ENCODE measurements at places on chromosomes 16 and 17.

DNA sequence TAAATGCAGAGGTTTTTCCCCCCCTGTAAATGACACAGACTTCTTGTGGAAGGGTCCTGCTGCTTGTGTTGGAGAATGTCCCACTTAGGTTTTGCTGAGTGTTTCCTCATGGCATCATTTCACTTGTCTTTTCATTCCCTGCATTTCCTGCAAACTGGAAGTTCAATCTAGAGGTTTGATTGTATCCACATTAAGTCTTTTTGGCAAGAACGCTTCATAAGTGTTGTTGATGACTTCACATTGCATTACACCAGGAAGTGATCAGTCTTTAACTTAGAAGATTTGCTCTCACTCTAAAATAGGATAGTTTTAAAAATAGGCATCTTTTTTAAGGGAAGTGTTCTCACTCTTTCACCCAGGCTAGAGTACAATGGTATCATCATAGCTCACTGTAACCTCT, 67.2 kb downstream of the RPTOR start:
- DNase-seq, result no peak

DNA sequence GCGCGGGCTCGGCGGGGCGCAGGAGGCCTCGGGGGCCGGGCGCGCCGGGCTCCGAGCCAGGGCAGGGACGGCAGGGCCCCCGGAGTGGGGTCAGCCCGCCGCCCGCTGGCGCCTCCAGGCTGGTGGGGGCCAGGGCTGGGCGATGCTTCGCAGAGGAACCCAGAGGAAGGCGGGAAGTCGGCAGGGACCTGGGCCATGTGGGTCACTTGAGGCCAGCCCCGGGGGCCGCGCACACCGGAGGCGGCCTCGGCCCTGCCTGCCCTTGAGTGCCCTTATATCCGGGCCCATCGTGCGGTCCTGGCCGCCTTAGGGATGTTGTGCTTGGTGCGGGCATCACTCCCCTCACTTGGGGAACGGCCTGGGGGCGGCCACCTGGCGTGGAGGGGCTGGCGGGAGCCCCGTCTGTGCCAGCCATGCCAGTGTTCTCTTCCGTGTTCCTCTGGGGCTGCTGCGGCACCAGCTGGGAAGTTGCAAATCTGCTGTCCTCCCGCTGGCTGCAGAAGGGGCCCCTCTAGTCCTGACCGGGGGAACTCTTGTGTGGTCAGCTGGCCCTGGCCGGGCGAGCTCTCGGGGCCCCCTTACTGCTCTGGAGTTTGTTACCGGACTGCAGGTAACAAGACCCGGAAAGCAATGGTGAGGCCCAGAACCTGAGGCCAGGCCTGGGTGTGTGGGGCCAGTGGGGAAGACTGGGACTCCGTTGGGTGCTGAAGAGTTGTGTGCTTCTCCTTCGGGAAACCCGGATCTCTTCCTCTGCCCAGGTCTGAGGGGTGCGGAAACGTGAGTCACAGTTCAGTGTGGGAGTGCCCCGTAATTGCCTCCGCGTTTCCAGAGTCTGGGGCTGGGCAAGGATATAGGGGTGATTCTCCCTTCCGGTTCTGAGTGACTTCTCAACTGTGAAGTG, 849 bp downstream of the CAPN15 start:
- DNase-seq, result no peak

DNA sequence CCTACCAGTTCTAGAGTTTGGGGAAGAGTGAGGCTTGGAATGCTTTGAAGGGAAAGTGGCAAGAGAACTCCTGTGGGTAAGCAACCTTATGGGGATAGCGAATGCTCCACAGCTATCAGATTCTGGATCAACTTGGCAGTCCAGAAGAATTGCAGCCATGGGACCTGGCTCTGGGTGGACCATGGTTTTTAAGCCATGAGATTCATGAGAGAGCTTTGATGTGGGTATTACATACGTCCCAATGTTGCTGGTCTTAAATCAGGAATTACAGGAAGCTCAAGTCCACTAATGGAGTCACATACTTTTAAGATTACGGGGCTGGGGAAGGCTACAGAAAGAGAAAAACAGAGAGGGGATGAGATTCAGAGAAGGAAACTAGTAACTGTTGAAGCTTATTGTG, 142.5 kb upstream of the ELAC2 start:
- DNase-seq, result no peak

GRCh38 chr17:79114458-79115301, 40.1 kb downstream of the ENGASE start:
- DNase-seq, result no peak

DNA sequence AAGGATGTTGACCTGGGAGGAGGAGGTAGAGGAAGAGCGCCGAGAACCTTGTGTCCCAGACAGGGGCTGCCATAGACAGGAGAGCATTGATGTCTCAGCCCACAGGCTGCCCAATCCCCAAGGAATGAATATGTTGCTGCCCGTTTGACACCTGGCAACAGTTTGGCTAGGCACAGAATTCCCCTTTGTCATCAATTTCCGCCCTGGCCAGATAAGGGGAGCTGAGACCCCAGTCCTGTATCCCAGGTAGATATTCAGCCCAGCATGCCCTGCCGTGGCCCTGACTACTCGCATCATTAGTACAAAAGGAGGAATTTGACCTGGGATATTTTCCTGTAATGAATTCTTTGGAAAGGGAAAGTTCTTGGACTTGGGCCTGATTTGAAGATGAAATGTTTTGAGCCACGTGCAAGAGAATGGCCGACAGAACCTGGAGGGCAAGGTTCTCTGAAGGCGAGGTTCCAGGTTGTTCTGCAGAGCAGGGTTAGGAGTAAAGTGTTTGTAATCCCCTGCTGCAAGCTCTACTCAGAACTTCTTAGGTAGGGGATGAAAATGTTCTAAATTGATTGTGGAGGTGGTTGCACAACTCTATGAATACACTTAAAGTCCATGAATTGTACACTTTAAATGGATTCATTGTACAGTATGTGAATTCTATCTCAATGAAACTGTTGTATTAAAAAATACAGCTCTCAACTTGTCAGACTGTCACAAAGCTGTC, 108.8 kb downstream of the SOCS1 start:
- DNase-seq, result no peak

DNA sequence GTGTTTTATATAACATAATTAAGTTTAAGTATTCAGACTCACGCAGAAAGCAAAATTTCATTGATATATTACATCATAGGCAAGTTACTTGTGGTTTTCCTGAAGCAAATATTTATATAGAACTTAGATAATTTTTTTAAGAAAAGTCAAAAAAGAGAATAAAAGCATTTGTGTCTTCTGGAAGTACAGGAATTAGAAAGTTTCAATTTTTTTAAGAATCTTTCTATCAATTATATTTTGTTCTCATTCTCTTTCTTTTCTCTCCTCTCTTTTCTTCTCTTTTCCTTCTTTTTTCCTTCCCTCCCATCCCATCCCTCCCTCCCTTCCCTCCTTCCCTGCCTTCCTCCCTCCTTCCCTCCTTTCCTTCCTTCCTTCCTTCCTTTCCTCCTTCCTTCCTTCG, 120.7 kb upstream of the CDH8 start:
- no peak for DNase-seq

DNA sequence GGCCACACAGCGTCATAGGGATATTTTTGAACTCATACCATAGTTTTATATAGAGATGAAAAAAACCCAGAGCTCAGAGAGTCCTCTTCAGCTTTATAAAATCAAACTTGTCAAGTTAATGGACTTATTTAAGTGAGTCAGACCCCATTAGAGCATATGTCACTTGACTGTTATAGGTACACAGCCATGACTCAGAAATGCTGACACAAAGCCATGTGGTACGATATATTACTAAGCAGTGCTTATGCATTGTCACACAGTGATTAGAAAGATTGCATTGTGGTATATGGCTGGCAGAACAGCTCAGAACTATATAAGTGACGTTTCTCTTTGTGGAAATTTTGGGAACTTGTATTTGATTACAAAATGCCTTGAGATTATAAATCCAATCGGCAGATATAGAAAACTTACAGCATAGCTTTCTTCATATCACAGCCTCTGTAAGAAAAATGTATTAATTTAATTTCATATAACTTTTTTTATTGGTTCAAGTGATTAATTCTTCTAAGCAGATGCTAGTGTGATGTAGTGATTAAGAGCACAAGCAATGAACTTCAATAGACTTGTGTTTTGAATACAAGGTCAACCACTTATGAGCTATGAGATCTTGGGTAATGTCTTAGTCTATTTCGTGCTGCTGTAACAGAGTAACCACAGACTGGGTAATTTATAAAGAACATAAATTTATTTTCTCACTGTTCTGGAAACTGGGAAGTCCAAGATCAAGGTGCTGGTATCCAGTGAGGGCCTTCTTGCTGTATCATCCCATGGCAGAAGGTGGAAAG, 25.8 kb upstream of the GINS3 start:
- no peak for DNase-seq

- DNase-seq, result no peak
Measured at GRCh38 chr17:57548421-57549410, 196.4 kb downstream of the CCDC182 start.

GRCh38 chr17:27408891-27409290, 47.4 kb upstream of the KSR1 start:
- no peak for DNase-seq

GRCh38 chr16:2838928-2839327, 8.8 kb downstream of the ZG16B start:
- peak; percentile 80 for DNase-seq
